PC-3 (cell line): ENCODE measurements at places on chromosomes 3 and 15.

GRCh38 chr3:74904646-74905045, 290.2 kb upstream of the CNTN3 start:
- no peak for DNase-seq

GRCh38 chr3:109191421-109191820, 54.9 kb downstream of the C3orf85 start:
- DNase-seq, result no peak

DNA sequence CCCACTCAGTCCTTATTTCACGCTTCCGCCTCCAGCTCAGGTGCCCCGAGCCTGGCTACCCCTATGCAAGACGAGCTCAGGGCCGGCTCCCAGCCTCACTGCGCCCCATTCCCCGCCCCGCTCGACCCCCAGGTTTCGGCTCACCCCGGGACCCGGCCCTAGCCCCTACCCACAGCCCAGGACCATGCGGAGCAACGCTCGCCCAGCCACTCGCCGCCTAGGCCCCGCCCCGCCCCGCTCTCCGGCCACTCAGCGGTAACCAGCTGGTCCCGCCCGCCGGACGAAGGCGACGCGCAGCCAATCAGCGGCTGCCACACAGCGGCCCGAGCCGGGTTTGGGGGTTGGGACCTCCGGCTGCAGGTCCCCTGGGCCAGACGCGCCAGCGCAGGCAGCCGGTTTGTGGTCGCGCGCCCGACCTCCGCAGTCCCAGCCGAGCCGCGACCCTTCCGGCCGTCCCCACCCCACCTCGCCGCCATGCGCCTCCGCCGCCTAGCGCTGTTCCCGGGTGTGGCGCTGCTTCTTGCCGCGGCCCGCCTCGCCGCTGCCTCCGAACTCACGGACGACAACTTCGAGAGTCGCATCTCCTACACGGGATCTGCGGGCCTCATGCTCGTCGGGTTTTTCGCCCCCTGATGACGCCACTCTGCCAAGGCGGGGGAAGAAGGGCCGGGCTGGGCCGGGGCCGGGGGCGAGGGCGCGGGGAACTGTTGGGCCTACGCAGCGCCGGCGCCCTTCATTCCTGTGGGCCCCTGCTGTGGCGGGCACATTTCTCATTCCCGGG, at the start of gene CATSPER2:
Gene CATSPER2, minus strand, starts transcription at position 196 of the 781 bp plus-strand sequence. CDS start 783 bp downstream, outside the sequence.
- DNase-seq, result no peak

- no peak for DNase-seq
These were observed 189.9 kb downstream of the SOX2 start for GRCh38 chr3:181901626-181902025.

- no peak for DNase-seq
These were observed 20.3 kb downstream of the UBP1 start for GRCh38 chr3:33419948-33420347.

DNA sequence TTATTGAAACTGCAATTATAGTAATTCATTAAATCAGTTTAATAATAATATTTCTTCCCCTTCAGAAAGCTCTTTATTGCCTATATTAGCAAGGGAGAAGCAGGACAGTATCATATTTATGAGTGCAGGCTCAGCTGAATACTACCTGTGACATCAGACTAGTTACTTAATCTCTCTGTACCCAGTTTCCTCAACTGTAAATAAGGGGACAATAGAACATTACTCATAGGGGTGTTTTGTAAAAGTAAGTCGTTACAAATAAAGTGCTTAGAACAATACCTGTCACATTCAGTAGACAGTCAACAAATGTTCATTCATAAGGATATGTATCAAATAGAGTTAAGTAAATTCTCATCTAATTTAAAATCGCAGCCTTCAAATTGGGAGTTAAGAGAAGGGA, 12.1 kb upstream of the VPS39 start:
- no peak for DNase-seq

DNA sequence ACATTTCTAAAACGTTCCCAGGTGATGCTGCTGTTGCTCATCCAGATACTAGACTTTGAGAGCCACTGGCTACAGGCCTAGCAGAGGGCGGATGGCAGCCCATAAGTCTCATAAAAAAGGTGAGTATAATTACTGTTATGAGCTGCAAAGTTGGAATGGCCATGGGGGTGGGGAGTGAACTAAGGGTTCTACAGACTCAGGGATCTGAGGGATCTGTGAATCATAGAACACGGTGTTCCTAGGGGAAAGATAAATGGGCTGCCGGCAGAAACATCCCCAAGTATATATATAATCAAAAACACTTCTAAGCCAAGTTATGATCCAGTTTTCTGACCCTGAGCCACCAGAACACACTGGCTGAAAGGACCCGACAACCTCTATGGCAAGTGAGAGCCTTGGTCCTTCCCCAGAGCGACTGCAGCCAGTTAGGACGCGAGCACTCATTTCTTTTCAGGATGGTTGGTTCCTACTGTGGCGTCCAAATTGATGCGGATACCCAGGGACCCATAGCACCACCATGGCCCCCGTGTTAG, 7.9 kb upstream of the SYNM start:
- DNase-seq, result peak; percentile 7

- no peak for DNase-seq
These were observed 72.7 kb downstream of the SCN5A start for GRCh38 chr3:38576526-38577370.

- DNase-seq, result no peak
These were observed 25.5 kb downstream of the CCDC13 start for GRCh38 chr3:42747581-42747980.

- DNase-seq, result no peak
These were observed 29.8 kb upstream of the FURIN start for GRCh38 chr15:90838544-90838943.

- peak; percentile 46 for DNase-seq
These were observed 68.9 kb upstream of the ARL8B start for GRCh38 chr3:5053021-5053831.

- DNase-seq, result no peak
These were observed 30.5 kb downstream of the EDEM1 start for GRCh38 chr3:5217824-5218595.

- DNase-seq, result no peak
These were observed 101.1 kb downstream of the CMSS1 start for GRCh38 chr3:99918715-99919114.

GRCh38 chr3:97297032-97297431, 467.5 kb upstream of the ARL6 start:
- DNase-seq, result no peak

DNA sequence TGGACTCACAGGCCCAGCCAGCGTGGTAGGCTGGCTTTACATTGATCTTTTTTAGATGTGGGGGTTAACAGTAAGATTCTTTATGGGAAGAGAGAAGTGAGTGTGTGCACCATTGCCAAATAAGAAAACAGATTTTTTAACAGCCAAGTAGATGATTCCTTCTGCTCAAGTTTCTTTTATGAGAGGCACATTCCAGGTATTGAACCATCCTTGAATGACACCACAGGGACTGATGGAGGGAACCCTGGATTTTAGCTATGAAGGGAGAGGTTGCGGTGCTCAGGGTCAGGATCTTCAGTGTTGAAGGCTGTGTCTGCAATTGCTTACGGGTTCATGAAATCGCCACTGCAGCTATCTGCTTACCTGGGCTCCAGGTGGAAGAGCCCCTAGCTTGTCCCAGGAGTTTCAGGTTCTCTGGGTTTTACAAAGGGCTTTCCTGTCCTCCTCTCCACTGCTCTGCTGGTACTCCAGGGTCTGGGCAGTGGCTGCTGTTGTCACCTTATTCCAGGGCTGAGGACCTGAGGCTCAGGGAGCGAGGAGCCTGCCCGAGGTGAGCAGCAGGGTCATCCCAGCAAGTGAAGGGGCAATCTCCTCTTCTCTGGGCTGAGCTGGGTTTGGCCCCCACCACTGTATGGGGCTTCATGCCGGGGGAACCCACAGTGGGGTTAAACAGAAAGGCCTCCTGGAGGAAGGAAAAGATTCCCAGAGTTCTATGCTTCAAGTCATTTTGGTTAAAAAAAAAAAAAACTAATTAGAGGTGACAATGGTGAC, 53.4 kb downstream of the SMAD6 start:
- no peak for DNase-seq

- no peak for DNase-seq
These were observed 8.8 kb upstream of the DPPA4 start for GRCh38 chr3:109346099-109346498.

- no peak for DNase-seq
These were observed 90.0 kb downstream of the ST6GAL1 start for GRCh38 chr3:187020376-187020775.

DNA sequence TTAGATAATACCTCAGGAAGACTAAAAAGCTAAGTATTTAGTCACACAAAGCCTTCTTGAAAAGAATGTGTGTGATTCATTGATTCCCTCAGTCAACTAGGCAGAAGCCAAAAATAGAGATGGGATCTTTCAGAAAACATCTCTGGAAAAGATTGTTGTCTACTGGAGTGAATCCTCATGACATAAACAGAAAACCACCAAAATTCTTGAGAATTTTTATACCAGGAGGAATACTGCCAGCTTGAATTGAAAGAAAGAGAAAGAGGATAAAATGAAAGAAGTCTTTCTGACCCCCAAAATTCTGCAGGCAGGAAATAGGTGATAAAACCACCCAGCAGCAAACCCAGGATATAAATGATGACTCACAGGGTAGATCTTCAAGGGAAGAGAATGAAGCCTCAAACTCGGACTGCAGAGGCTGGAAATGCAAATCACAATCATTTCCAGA, 363.1 kb upstream of the PLSCR5 start:
- peak; percentile 39 for DNase-seq
